ENCODE measurements at places on chromosomes 11 and 22.

GRCh38 chr11:18050848-18051247 lies 4.8 kb upstream of the TPH1 start:
- no peak for DNase-seq

DNA sequence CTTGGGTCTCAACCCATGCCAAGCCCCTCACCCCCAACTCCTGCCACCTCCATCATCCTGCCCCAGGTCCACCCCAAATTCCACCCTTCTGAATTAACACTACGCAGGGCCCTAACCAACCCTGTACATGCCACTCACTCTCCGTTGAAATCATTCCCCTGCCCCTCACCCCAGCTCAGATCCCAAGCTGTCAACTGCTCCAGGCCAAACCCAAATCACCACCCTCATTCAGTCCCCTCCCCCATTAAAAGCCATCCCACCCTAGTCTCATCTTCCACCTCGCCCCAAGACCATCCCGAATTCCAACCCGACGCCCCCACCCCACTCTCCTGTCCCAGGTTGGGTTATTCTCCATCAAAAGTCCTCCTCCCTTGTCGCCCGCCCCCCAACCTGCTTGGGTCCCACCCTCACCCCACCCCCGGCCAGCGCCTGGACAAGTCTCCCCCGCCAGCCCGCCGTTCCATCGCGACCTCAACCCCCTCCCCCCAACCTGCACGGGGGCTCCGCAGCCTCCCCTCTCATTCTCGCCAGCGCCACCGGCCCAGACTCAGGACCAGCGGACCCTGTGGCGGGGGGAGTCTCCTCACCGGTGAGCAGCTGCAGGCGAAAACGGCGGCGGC lies 466 bp downstream of the FAM168A start:
- DNase-seq: no peak

DNA sequence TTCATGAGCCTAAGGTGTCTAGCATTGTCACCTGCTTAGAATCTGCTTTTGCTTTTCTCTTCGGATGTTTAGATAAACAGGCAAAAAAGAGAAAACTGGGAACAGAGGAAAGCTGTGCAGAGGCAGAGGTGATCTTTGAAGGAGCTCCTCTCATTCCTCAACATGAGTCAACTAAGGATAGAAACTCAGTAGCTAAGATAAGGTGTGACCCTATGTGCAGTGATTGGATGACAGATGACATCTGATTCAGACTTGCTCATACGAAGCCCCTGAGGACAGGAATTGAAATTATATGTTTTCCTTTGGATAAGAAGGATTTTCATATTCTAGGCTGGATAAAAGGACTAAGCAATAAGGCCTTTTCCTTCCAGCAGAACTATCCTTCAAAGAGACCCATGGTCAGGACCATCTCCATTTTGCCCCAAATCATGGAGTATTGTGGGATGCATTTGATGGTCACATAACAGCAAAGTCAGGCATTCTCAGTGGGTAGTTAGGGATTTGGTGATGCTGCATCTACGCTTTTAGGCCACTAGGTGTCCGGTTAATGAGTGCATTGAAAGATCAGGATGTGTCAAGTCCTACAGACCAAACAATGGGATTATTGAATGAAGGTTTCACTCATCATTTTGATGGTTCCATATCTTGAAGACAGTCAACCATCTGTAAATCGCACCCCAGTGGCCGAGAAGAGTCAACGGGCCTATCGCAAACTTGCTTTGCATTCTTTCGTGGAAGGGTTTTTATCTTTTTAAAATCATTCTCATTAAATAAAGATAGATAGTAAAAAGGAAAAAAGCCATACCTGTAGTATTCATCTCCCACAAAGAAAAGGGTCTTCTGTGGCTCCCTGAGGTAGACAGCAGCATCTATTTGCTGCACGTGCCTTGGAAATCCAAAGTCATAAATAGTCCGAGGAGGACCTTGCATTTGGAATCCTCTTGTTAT lies 32.2 kb downstream of the MMP20 start:
- DNase-seq: no peak

DNA sequence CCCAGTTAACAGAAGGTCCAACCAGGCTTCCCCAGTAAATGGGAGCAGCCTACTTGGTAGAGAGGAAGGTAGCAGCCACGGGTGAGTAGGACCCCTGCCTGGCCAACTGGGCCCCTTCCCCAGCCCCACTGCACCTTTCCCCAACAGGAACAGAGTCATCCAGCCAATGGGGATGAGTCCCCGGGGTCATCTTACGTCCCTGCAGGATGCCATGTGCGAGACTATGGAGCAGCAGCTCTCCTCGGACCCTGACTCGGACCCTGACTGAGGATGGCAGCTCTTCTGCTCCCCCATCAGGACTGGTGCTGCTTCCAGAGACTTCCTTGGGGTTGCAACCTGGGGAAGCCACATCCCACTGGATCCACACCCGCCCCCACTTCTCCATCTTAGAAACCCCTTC lies 6.6 kb downstream of the RIC8A start:
- DNase-seq: no peak

DNA sequence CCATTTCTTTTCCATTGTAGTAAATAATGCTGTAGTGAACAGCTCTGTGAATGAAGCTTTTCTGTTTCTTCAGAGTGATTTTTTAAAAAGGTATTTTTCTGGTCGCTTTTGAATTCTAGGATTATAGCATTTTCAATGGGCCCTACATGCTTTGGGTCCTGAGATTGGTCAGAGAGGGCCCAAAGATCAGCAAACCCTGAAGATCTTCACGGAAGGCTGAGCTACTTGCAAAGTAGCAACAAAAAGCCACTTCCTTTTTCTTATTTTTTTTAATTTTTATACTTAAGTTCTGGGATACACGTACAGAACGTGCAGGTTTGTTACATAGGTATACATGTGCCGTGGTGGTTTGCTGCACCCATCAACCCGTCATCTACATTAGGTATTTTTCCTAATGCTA lies 200.5 kb downstream of the FAT3 start:
- no peak for DNase-seq

GRCh38 chr11:94025690-94026394 lies 4.7 kb downstream of the HEPHL1 start:
- DNase-seq: no peak

DNA sequence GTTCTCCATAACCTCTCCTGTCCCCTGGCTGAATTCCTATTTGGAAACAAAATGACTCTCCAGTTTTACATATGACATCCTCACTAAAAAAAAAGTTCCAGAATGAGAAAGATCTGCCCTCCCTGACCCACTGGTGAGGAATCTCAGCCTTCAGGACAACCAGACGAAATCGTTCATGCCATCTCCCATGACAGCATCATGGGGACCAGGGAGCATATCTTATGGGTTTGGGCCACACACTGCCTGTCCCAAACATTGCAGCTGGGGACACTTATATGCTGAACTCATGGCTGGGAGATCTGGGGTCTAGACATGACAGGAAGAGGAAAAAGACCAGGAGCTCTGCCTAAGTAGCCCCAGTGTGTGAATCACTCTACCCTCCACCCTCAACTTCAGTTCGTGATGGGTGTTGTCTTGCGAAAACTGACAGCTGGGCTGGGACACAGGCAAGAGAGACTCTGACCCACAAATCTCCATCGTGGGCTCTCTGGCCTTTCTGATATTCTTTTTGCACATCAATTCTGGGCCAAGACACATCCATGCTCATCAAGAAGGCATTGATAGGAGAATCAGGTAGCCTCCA lies 102.0 kb downstream of the ZNF280B start:
- no peak for DNase-seq

- no peak for DNase-seq
These were observed 100.9 kb downstream of the FAM76B start for GRCh38 chr11:95688501-95689222.

DNA sequence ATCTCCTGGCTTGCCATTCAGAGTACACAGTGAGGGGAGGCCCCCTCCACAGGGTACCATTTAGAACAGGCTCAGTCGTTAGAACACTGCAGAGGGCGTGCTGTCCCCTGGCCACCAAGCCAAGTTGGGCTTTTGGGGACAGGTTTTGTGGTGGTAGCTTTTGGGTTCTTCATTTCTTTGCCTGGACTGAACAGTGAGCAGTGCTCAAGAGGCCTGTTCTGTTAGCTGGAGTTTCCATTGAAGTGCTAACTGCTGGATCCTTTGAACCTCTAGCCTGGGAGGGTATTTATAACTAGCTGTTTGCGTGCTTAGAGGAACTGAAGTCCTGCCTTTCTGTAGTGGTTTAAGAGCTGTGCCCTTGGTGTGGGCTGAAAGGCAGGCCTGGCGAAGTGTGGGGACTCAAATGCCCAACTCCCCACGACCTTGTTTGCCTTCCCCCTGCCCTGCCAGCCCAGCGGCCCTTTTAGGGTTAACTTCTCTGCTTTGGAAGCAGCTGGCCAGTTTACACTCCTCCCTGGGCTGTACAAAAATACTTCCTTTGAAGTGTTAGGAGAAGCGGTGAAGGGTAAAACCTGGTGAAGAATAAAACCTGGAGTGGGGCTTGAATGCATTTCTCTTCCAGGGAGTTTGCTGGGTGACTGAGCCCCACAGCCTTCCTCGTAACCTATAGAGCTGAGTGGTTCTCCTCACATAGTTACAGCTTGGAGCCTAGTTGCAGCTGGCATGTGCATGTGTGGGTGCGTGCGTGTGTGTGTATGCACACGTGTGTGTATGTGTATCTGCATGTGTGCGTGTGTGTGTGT lies 34.6 kb downstream of the ZNRF3 start:
- peak; percentile 23 for DNase-seq

DNA sequence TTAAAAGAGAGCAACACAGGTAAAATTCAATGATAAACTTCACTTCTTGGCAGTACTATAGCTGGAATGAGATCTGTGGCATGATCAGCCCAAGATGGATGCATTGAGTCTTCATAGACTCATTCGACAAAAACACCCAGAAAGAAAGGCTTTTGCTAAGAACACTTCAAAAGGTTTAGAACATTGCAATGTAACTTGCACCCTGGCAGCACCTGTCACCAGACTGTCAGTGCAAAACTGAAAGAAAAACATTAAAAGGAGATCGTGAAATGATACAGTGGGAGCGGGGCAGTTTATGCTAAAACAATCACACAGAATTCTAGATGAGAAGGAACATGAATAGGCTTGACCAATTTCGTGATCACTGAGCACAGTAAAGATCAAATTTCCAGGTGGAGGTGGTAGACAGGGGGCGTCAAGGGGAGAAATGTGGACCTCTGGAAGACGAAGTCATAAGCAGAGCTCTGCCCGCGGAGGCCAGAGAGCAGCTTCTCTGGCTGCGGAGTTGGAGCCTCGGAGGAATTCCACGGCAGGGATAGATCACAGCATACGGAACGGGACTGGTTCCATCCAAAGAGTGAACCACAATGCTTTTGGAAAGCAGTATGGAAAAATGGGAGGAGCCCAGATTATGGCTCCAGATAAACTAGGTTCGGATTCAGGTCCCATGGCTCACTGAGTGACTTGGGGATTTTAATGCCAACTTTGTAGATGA lies 11.9 kb downstream of the VSIG10L2 start:
- DNase-seq: no peak

DNA sequence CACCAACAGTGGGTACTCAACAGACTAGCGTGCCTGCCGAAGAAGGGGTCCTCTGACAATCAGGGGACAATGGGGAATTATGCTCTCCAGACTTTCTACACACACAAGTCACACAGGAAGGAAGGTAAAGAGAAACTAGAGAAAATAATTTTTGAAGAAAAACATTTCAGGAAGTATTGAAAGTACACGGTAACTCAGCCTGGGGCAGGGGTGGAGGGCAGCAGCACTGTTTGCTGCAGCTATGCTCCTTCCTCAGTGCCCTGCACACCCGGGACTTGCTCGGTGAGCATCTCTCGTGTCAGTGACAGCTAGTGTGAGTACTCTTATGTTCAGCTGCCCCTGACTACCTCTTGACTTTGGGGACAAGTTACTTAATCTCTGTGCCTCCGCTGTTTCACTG lies 18.0 kb upstream of the APOA1 start:
- no peak for DNase-seq

DNA sequence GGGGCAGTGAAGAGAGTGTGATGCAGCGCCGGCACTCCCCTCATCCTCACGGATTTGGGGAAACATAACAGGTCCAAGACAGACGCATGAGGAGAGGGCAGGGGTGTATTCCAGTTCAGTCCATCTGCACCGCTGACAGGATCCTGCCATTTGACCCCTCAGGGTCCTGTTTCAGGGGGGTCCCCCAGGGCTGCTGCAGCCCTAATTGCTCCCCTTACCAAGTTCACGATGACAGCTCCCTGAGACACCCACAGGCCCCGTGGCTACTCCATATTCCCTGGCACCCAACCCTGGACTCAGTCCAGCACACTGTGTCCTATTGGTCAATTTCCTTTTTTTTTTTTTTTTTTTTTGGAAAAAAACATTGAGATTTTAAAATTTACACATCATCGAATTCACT lies 41.5 kb downstream of the SHANK2 start:
- DNase-seq: no peak

DNA sequence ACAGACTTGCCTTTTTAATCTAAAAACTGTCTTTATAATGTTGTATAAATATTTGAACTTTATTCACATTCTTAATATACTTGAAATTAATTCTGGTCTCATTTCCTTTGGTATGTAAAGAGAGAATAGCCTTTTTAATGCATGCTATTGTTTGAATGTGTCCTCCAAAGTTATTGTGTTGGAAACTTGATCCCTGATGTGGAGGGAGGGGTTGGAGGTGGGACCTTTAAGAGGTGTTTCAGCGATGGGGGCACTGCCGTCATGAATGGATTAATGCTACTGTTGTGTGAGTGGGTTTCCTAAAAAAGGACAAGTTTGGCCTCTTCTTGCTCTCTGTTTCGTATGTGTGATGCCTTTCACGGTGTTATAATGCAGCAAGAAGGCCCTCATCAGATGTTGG lies 131.7 kb downstream of the DDX10 start:
- DNase-seq: no peak

- DNase-seq: no peak
These were observed 18.0 kb downstream of the CNTF start for GRCh38 chr11:58640386-58641023.

- DNase-seq: no peak
These were observed 76.6 kb downstream of the FBLN1 start for GRCh38 chr22:45579306-45579705.

- no peak for DNase-seq
These were observed 1.2 kb downstream of the TSPAN32 start for GRCh38 chr11:2302896-2303626.

- DNase-seq: no peak
These were observed 13.6 kb upstream of the ELFN2 start for GRCh38 chr22:37440875-37441274.

DNA sequence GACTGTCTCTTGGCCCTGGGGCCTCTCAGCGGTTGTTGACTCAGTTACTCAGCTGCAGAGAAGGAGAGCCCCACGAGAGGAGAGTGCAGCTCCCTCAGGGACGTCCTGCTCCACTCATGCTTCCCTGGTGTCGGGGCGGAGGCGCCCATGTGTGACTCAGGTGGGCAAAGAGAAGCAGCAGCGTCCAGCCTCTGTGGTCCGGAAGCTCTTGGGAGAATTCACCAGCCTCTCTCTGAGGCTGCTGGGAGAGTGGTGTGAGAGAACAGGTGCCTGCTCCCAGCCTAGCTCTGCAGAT lies 25.7 kb downstream of the GLB1L2 start:
- DNase-seq: peak; percentile 2

GRCh38 chr22:29788339-29789279 lies 21.4 kb downstream of the UQCR10 start:
- DNase-seq: no peak

DNA sequence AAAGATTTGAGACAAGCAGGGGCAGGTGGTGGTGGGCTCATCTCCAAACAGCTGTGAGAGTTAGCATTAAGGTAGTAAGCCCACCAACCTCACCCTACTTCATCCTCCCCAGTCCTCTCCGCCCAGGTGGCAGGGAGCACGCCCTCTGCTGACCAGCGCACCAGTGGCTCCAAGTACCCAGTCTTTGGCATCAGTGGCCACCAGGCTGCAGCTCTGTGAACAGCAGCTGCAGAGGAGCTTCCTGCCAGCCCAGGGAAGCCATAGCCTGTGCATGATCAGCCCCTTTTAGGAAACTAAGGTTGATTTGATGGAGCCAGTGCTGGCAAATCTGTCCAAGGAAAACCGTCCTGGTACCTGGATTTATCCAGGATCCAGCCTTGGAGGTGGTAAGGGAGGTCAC lies 21.7 kb downstream of the CAVIN3 start:
- peak; percentile 23 for DNase-seq

All from BE2C (cell line).